ENCODE measurements at places on chromosomes 5 and 9.
A peak's percentile ranks its signal among the peaks of the same experiment; 100 is the strongest.

DNA sequence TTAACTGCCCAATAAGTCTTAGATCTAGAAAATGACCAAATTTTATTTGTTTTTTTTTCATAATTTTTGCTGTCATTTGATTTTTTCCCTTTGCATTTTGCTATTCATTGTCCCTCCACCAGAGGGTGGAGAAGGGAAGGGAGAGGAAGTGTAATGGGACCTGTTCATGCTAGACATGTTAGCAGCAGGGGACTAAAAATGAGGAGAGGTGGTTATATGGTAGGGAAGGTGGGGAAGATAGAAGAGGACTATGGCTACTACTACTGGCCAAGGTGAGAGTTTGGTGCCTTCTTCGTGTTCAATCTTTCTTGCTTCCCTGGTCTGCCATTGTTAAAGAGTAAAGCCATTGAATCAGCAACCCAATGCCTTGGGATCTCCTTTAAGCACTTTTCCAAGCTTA lies 6.4 kb downstream of the GRIA1 start:
- no peak for DNase-seq

GRCh38 chr5:3361811-3362605 lies 233.6 kb upstream of the IRX1 start:
- no peak for DNase-seq

DNA sequence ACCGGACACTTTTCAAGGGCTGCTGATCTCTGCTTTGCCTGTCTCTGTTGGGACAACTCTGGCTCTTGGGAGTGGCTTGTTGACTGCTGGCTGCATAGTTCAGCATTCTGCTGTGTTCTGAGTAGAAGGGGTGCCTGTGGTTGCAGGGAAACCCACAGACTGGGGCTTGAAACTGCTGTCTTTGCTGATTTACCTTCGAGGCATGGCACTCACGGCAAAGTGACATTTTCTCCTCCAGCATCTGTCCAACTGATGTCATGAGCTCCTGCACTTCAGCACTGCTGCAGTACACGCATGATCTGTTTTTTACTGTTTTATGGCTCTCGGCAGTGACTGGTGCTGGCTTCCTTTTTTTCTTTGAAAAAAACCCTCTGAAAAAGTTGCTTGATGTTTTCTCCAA lies 69.2 kb downstream of the SPATA31D1 start:
- DNase-seq, result no peak

GRCh38 chr9:120944434-120944843 lies 17.8 kb upstream of the TRAF1 start:
- no peak for DNase-seq

- no peak for DNase-seq
These were observed 71.4 kb downstream of the ARHGEF37 start for GRCh38 chr5:149652697-149653096.

DNA sequence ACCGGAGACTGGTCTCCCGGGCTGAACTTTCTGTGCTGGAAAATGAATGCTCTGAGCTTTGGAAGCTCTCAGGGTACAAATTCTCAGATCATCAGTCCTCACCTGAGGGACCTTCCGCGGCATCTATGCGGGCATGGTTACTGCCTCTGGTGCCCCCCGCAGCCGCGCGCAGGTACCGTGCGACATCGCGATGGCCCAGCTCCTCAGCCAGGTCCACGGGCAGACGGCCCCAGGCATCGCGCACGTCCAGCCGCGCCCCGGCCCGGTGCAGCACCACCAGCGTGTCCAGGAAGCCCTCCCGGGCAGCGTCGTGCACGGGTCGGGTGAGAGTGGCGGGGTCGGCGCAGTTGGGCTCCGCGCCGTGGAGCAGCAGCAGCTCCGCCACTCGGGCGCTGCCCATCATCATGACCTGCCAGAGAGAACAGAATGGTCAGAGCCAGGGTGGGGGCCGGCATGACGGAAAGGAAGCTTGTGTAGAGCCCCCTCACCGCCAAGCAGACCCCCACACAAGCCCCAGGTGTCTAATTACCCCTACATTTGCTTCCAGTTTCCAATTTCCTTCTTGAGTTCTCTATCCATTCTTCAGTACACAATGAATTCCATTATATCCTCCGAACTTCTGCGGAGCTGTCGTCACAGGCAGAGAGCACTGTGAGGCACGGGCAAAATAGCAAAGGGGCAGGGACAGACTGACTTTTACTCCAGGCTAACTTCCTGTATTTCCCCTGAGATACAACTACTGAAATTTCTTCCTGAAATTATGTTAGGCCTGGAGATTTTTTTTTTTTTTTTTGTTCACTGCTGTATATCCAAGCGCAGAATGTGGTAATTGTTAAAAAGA lies 23.2 kb downstream of the CDKN2A start:
- DNase-seq, result no peak

DNA sequence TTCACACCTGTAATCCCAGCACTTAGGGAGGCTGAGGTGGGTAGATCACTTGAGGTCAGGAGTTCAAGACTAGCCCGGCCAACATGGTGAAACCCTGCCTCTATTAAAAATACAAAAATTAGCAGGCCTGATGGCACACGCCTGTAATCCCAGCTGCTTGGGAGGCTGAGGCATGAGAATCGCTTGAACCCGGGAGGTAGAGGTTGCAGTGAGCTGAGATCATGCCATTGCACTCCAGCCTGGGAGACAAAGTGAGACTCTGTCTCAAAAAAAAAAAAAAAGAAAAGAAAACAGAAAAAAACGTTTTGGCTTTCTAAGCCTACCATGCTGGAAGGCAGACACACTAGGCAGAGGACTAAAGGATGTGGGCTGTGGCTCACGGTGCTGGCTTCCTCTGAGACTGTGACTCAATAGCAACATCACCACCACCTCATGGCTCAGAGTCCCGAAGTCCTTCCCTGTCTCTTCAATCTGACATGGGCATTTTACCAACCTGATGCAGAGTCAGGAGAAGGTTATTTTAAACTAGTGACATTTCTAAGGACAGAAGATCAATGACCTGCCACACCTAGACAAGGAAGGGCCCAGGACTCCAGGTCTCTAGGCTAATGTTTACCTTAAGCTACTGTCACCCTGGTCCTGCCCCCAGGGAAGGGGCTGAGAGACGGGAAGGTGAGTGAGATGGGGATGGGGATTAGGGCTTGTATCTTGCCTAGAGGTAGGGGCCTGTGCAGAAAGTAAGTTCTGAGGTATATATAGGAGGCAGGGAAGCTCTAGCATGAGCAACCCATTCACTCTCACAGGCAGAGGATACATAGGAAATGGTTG lies 3.7 kb downstream of the ECSCR start:
- no peak for DNase-seq

DNA sequence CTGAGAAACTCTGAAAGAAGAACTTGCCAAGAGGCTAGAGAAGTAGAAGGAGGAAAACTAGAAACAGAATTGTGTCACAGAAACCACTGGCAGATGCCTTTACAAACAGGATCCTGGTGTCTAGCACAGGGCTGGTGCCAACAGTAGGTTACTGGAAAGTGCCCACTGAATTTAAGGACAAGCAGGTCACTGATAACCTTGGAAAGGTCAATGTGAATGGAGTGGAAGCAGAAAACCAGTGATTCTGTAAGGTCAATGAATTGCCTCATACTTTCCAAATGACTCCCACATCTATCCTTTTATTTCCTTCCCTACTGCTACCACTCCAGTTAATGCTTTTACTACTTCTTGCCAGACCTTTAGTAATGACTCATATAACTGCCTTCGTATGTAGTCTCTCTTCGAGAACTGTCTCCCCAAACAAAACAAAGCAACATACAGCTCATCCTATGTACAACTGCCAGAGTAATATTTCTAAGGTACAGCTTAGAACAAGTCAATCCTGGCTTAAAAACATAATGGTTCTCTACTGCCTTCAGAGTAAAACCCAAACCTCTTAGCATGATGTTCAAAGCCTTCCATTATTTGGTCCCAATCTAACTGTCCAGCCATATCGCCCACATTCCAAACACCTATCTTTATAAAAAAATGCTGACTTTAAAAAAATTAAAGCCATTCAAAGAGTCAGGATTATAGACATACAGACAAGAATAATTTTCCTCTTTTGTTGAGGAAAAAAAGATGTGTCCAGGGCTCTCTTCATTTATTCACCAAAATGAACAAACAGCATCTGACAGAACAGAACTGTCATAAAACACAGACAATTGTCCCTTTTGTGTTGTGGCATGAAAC lies 52.5 kb downstream of the NR3C1 start:
- peak; percentile 19 for DNase-seq

GRCh38 chr9:134871697-134872340 lies 8.8 kb upstream of the FCN2 start:
- no peak for DNase-seq

GRCh38 chr5:53392073-53392472 lies 88.4 kb upstream of the FST start:
- no peak for DNase-seq

DNA sequence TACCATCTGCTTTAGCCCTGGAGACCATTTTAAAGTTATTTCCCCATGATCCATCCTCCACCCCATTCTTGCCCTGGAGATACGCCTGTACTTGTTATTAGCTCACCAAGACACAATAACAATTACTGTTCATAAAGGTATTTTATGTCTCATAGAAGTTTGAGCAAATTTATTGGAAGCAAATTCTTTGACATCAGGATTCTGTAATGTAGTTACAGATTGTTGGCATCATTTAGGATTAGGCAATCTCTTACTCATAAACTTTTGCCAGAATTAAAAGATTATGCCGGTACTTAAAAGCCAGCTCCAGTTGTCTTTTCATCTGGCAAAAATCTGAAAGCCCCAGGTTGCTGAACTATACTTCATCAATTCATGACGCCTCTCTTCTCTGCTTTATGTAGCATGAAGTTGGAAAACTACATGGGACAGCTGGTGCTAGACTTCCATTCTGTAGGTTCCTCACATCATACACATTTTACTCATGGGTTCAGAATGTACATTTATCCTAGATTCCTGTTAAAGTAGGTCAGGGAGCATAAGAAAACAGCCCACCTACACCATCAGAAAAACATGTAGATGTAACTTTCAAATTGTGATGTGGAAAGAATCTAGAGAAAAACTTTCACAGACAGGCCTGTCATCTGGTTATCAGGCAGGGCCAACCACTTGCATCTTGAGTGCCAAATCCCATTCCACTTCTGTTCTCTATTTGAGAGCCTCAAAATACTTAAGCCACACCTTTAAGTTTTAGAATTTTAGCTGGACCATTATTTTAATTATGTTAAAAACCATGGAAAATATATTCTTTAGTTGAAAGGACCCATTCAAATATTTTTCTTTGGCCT lies 14.0 kb downstream of the ATP10B start:
- peak; percentile 40 for DNase-seq

DNA sequence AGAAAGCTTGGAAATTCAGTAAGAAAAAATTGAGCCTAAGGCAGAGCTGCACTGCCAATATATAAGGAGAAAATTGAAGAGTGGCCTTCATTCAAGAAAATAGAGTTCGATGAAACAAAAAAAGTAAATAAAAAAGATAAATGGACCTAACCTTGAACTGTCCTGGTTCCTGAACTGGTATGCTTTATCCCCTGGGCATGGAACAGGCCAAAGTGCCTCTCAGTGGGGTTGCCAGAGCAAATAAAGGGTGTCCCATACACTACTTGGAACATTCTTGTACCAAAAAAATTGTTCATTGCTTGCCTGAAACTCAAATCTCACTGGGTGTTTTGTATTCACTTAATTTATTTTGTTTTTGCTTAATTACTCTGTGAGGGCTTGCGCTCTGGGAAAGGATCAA lies 42.2 kb upstream of the TUT7 start:
- DNase-seq, result no peak

- DNase-seq, result no peak
These were observed 143.2 kb upstream of the TRIM32 start for GRCh38 chr9:116543731-116544400.

DNA sequence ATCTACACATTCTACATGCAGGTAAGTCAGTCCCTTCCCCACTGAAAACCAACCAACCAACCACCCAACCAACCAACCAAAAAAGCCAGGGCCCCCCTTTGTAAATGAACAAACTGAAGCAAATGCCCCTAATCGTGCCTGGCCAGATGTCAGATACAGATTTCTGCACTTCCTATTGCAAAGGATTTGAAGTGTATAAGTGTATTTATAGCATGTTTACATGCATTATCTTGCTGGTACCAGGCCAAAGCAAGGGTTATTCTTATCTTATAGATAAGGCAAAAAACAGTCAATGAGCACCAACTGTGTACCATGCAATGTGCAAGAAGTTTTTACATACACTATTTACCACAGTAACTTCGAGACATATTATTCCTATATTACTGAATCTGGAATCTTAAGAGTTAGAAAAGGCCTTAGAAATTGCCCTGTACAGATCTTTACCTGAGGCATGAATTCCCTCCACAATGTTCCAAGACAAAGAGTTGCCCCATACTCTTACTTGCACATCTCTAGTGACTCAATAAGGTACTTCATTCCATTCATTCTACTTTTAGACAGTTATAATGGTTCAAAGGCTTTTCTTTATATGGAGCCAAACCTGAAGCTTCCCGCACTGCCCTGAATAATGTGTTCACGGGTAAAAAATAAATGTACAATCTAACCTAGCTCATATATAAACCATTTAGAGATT lies 51.7 kb upstream of the NR5A1 start:
- no peak for DNase-seq

DNA sequence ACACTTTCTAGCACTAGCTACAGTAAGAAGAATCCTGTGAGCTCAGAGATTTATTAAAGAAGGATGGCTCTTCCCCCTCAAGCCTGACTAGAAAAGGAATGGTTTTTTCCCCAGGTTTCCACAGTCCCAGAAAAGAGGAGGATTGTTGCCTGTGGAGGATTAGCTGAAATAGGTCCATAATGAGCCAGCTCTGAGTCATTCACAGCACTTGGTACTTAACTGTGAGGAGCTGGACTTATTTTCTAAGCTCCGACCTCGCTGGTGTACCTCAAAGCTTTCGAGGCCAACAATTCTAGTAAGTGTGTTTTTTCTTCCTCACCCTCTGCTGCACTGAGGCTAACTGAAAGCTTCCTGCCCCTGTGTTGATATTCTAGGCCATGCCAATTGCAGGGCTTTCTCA lies 222.5 kb upstream of the IL12B start:
- no peak for DNase-seq

GRCh38 chr5:124043456-124043855 lies 531.5 kb downstream of the CSNK1G3 start:
- no peak for DNase-seq

DNA sequence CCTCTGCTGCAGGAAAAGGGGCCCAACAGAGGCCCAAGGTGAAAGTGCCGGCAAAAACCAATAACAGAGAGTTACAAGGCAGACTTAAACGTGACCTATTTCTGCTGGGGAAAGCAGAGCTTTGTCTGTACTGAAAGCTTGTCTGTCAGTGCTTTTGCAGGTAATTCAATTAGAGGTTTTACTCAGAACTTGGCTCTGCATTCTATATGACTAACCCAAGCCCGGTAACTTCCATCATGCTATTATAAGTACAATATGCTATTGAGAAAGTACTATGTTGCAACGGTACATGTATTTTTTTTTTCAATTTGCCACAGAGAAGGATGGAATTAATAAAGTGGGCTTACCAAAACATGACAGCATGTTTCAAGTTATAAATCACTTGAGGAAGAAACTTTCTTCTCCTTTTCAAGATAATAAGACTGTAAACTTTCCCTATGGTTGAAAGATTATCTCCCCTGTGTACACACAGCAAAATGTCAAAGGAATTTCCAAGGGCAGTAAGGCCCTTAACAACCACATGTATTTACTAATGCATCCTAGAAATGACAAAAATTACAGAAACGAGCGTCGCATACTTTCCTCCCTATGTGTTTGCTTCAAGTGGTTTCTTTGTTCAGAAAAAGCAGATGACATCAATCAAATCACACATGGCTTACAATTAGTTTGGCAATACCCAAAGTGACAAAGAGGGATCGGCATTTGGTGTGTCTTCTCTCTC lies 282.4 kb downstream of the EFNA5 start:
- peak; percentile 11 for DNase-seq

Data from keratinocyte (primary cell).